Left ventricle myocardium superior (tissue), 1 donor: ENCODE measurements at places on chromosomes 2 and 18.

DNA sequence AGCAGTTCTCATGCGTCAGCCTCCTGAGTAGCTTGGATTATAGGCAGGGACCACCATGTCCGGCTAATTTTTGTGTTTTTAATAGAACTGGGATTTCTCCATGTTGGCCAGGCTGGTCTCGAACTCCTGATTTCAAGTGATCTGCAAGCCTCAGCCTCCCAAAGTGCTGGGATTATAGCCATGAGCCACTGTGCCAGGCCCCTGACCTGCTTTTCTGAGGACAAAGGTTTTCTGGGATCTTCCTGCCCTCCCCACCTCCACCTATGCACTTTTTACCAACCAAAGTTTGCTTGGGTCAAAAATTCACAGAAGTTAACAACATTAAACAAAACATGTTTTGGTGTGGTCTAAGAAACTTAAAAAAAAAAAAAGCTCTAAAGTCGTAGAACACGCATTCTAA lies 259.9 kb downstream of the HAUS1 start:
- no peak for DNase-seq

DNA sequence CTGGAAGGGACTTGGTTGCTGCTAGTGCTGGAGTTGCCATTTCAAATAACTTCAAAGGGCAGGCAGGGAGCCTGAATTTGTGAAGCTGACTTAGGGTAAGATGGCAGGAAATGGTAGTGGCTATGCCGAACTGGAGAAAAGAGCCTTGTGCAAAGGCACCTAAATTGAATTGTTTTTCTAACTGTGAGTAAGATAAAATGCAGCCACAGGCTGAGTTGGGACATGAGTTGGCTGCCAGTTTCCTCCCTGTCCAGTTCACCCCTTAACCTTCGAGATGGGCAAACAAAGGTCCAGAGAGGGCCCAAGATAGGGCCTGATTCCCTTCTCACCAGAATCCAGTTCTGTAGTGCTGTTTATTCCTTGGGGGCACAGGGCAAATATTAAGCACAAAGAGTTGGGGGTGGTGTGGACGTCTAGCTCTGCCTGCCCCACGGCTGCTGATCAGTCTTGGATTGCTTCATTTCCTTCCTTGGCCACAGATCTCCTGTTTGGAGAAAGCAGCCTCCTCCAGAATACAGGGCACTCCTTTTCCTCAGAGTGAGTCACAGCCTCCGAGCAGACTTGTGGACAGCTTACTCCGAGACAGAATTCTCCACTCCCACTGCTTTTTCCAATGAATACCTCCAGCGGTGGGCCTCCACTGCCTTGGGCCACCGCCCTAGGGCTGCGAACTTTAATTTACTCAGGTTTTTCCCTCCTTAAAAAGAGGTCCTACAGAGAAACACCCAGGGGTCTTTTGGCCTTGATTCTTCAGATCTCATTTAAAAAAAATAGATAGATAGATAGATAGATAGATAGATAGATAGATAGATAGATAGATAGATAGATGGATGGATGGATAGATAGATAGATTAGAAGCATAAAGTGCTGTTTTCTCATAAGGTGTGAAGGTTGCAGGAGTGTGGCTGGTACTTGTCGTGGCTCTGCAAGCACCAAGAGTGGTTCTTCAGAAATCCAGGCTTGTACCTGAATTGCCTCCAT lies 18.4 kb upstream of the SLC20A1 start:
- peak; percentile 55 for DNase-seq

- no peak for DNase-seq
These were observed 210.5 kb downstream of the BCL2 start for GRCh38 chr18:63109022-63109421.

GRCh38 chr18:54825601-54826344 lies 2.5 kb upstream of the RAB27B start:
- no peak for DNase-seq

GRCh38 chr2:240143276-240143675 lies 2.8 kb upstream of the OTOS start:
- no peak for DNase-seq

DNA sequence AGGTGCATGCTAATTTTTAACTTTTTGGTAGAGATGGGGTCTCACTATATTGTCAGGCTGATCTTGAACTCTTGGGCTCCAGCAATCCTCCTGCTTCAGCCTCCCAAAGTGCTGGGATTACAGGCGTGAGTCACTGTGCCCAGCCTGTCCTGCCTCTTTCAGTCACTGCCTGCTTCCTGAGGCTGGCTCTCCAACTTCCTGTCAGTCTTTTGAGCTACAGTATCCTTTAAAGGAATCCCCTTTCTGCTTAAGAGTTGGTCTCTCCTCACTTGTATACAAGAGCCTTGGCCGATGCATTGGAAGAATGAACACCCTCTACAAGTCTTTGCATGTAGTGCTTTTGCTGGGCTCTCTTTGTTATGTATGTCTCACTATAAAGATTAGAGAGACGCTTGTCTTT lies 88.4 kb upstream of the SMAD2 start:
- no peak for DNase-seq

- no peak for DNase-seq
These were observed 88.4 kb upstream of the STK17B start for GRCh38 chr2:196259507-196260481.

GRCh38 chr2:10302479-10303180 lies at the start of gene HPCAL1:
TSS of gene HPCAL1 (plus strand) at chr2:10302904. CDS start at chr2:10419758, 116,854 bp downstream.
- peak; percentile 94 for DNase-seq

GRCh38 chr2:121992700-121993099 lies 237.2 kb downstream of the TSN start:
- DNase-seq, result no peak
